ENCODE measurements at places on chromosomes 4 and X.

DNA sequence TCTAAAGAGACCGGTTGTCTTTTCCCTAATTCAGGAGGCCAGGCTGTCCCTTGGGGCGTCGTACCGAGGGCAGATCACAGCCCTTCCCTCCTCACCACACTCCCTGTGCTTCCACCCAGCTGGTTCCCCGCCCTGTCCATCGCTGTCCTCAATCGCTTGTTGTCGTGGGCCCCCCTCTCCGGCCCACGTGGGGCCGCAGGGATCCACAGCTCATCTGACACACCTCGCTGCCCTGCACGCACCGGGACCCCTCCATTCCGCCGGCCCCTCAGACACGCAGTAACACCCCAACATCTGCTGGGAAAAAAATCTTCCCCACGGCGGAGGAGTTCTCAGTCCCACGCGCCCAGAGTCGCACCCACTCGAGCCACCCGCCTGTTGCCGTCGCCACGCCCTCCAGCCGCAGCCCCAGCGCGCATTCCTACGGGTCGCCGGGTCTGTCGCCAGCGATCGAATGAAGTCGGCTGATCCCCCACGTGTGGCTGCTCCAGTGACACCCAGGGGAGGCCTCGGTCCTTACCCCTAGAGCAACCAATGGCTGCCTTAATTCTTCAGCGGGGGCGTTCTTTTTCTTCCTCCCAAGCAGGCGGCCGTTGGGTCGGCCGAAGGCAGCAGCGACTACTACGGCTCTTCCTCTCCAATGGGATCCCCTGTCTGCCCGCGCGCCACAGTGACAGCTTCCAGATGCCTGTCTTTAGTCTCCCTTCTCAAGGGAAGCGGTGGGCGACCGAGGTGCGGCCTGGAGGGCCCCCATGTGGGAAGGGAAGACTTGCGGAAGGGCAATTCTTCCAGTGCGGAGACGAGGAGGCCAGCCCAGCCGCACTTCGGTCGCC, 893 bp upstream of the SEPTIN11 start:
- DNase-seq, result peak; percentile 46

DNA sequence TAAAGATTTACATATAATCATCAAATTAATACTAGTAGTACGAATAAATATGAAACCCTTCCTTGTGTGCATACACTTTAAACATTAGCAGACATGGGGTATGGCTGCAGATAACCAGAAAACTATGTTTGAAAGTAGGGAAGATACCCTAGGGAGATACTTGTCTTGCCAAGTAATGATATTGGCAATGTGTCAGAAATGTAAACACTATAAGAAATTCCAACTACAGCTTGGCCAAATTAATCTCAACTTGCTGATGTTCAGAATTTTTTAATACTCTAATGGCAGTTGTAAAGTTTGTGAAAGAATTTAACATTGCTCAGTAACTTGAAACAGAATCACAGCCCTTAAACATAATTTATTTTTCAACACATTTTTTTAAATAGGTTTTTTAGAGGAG, 27.4 kb upstream of the HPGD start:
- DNase-seq, result no peak

DNA sequence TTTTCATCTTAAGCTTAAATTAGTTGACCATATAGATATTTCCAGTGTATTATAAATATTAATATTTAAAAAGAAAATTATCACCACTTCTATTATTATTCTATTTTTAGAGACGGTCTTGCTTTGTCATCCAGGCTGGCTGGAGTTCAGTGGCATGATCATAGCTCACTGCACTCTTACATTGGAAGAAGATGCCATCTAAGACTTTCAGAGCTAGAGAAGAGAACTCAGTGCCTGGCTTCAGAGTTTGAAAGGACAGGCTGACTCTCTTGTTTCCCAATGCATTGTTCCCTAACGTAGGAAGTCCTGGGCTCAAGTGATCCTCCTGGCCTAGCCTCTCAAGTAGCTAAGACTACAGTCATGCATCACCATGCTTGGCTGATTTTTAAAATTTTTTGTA, 75.9 kb downstream of the FIP1L1 start:
- DNase-seq, result no peak

- DNase-seq, result no peak
Observed at GRCh38 chrX:40531056-40531826, 49.5 kb upstream of the ATP6AP2 start.

DNA sequence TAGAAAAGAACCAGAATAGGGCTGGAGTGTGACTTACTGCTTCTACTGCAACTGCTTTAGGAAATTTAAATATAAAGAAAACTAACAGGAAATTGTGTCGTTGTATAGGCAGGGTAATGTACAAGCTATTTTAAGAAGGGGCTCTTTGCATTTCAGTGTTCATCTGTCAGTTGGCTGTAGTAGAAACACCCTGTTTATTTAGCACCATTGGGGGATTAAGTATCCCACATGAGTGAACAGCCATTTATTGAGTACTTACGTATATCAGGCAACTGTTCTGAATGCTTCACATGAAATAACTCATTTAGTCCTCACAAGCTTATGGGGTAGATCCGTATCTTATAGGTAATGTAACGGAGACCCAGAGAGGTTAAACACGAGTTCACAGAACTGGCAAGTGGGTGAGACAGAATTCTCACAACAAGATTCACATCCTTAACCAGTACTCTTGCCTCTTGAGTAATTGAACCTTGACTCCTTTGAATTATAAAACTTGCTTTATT, 23.9 kb downstream of the STIM2 start:
- no peak for DNase-seq

- DNase-seq, result no peak
Observed at GRCh38 chr4:106083065-106083464, 187.8 kb downstream of the NPNT start.

DNA sequence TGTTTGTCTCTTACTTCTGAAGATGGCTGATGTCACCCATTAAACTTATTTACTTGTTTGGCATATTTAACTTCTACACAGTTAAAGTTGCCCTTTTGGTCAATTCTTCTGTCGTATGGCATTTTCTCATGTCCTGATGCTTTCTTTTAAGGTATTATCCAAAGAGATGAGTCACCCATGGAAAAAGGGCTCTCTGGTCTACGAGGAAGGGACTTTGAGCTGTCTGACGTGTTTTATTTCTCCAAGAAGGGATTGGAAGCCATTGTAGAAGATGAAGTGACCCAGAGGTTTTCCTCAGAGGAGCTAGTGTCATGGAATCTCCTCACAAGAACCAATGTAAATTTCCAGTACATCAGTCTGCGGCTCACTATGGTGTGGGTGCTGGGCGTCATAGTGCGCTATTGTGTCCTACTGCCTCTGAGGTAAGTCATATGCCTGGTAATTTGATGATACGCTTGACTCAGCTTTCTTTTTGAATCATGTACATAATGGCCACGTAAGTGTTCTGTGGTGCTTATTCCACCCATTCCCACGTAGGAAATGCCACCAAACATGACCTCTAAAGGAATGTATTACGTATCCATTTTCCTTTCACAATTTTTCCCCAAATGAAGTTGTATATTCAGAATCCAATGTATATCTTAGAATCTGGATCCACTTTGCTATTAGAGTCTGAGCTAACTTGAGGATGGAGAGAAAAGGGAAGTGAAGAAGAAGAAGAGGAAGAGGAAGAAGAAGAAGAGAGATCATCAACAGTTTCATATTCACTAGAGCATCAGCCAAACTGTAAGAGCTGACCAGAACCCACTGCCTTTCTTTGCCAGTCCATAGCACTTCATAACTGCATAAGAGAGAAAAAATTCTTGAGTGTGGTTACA, 45.7 kb downstream of the GPAT3 start:
- peak; percentile 9 for DNase-seq

- no peak for DNase-seq
Observed at GRCh38 chr4:153113061-153113837, 91.0 kb upstream of the TRIM2 start.

- no peak for DNase-seq
Observed at GRCh38 chr4:150720973-150721518, 139.1 kb downstream of the MAB21L2 start.

DNA sequence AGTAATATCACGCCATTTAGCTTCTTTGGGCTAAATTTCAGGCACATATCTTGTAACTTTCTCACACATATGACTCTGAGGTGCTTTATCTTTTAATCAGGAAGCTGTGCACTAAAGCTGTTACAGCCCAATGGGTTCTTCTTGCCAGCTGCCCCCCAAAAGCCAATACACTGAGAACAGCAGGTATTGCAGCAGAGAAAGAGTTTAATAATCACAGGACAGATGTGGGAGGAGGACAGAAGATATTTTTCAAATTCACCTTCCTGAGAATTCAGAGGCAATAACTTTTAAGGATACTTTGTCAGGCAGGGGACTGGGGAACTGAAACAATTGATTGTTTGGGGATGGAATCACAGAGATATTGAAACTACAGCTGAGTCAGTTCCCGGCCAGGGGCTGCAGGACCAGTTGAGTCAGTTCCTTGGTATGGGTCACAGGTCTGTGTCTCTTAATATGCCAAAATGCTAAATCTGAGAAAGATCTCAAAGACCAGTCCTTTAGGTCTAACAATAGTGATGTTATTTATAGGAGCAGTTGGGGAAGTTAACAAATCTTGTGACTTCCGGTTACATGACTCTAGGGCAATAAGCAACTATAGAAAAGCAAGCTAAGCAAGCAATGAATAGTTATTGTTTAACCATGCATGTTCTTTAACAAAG, 28.1 kb downstream of the DDIT4L start:
- no peak for DNase-seq

DNA sequence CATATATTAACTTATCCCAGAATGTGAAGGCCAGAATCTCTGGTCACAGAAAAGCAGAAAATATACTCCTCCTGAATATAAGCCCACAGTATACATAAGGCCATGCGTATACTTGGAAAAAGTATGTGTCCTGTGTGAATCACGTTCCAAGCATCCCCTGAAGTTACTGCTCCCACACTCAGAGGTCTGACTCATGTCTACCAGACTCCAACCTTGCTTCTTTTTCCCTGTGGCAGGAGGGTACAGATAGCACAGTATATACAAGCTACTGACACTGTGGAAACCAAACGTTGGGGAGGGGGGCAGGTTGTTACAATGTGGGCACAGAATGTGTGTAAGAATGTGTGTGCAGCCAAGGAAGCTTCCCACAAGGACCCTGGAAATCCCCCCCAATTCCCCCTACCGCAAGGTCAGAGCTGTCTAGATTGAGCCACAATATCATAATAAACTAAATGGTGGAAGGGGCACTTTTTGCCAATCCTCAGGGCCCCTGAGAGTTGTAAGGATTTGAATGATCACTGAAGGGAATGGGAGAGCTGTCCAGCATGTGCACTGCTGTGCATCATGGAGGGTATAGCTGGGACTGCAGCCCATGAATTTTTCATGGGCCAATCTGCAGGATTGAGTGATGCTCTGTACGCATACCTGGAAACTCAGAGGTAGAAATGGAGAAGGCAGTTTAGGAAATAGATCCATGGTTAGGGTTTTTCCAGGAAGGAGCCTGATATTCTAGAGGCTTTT, 7.4 kb upstream of the RELL1 start:
- no peak for DNase-seq

- no peak for DNase-seq
Observed at GRCh38 chr4:107094976-107095375, 58.9 kb upstream of the DKK2 start.

- DNase-seq, result no peak
Observed at GRCh38 chrX:21167494-21167893, 206.7 kb upstream of the CNKSR2 start.

Measured in AML-193 (cell line).